ENCODE measurements at places on chromosomes 3 and 15. TPM values are rescaled to one million over a fixed set of nuclear protein-coding genes. Genes with fewer than 3 reads are reported as not detected.

DNA sequence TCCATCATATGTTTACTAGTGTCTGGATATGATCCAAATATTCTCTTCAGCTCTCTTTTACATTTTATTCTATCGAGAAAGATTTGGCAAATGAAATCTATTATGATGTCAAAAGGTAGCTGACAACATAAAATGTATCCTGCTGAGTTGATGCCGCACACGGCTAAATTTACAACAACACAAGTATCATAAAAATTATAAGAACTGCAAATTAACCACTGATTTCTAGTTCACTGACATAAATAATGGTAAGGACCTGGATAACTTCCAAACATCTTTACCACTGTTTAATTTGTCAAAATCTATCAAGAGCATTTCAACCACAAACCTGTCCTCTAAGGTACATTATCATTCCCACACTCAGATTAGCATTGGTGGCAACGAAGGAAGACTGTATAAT is 244.5 kb downstream of the FOXP1 start:
- no peak for DNase-seq

- no peak for DNase-seq
Observed at GRCh38 chr15:96893159-96893906, 562.8 kb downstream of the NR2F2 start.

GRCh38 chr15:31332020-31332680 is 5.5 kb downstream of the KLF13 start:
- no peak for DNase-seq

DNA sequence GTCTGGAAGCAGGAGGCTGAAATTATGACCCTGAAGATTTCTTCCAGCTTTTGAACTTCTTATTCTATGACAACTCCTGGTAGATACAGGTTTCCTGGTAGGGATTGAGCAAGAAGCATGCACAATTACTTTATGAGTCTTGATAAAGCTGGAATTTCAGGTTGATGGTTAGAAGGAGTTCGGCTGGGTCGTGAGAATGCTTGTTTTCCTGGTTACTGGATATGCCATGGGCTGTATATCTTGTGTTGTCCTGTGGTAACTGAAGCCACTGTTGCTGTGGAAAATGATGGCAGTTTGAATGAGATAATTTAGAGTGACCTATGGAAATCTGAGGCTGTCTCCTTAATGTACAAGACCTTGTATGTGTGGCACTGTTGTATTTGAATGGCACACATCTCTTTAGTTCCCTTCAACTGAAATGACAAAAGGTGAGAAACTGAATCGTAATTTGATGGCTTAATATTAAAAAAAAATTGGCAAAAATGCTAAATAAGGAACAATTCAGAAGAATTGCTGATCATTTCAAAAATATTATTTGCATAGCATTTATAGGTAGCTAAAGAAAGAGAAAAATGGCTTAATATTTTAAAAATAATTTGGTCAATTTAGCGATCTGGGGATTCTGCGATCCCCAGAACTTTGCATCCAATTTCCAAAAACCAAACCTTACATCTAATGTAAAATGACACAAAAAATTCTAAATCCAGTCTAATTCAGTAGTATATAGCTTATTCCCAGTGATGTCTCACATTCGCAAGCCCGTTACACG is 1.1 kb upstream of the UBE2E1 start:
- no peak for DNase-seq

GRCh38 chr3:52092891-52093290 is 36.5 kb upstream of the DUSP7 start:
- no peak for DNase-seq

GRCh38 chr3:124217542-124217941 is 225.6 kb upstream of the ROPN1 start:
- no peak for DNase-seq

DNA sequence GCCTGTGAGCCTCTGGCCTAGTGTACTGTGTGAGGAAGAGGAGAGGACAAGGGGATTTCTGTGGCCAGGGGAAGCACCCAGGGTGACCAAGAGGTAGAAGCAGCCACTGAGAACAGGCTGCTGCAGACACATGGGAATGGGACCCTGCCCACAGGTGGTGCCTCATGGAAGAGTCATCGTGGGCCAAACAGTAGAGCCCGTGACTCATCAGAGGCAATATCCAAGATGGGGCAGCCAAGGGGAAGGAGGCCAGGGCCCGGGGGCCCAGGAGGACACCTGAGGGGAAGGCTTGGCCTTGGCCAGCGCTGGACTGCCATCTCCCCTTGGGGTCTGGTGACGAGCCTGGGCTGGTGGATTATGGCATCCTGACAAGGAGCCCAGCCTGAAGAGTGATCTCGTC is 275.0 kb upstream of the LYSMD4 start:
- DNase-seq, result no peak

- no peak for DNase-seq
Observed at GRCh38 chr3:2635511-2635910, 474.7 kb downstream of the IL5RA start.

- DNase-seq, result no peak
Observed at GRCh38 chr15:41695750-41696436, 35.7 kb downstream of the MGA start.

DNA sequence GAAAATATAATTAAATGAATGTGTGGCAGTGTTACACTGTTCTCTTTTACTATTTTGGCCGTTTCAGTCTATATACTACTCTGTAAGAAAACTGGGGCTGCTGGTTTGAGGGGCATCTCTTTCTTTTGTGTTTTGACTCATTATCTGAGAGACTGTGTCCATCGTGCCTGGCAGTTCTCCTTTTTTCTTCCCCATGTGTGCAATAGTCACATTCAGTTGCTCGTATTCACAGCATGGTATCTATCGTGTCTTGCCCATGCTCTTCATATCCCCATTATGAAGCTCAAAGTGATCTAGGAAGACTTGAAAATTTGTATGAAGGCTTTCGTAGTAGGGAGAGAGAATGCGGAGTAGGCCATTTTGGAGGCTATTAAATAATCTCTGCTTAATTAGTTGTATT is 29.8 kb upstream of the FAH start:
- no peak for DNase-seq

- no peak for DNase-seq
Observed at GRCh38 chr3:5296362-5296761, 108.9 kb downstream of the EDEM1 start.

GRCh38 chr3:29936766-29937165 is 655.9 kb downstream of the RBMS3 start:
- no peak for DNase-seq

GRCh38 chr15:81387621-81388435 is 13.8 kb upstream of the TMC3 start:
- DNase-seq, result no peak

GRCh38 chr15:71288348-71288955 is 173.2 kb downstream of the THSD4 start:
- no peak for DNase-seq

Gene RARRES1
- total RNA-seq, result 578 TPM

Gene ATP8B4
- total RNA-seq, result 31.5 TPM

Gene TRPM1
- total RNA-seq, result 0.93 TPM

Data from mesenteric fat pad (tissue), 1 donor.